ENCODE measurements at places on chromosomes 6 and 20.

- no peak for DNase-seq
These were observed 19.3 kb upstream of the OSTM1 start for GRCh38 chr6:108093781-108094300.

- DNase-seq, result no peak
These were observed 219.8 kb upstream of the MANEA start for GRCh38 chr6:95357380-95358020.

GRCh38 chr6:139131736-139132280 is 3.1 kb upstream of the HECA start:
- no peak for DNase-seq

- no peak for DNase-seq
These were observed 3.2 kb downstream of the GFOD1 start for GRCh38 chr6:13484138-13484708.

- no peak for DNase-seq
These were observed 59.8 kb downstream of the IGF2R start for GRCh38 chr6:160028487-160029275.

- no peak for DNase-seq
These were observed 142.4 kb downstream of the FNDC1 start for GRCh38 chr6:159311618-159312017.

DNA sequence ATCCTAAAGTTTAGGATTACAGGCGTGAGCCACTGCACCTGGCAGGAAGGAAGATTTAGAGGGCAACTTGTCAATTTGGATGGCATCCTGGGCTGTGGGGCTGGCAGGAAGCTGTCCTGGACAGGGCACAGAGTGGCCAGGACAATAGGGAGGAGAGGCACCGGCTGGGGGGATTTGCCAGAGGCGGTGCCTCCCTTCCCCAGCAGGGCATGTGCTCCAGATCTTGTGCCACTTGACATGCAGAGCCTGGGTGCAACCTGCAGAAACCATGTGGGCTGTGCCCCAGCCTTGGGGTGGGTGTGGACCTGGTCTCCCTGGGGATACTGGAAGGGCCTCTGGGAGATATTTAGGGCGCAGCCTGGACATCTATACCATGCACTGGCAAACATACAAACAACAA is 58.6 kb upstream of the EEF1A1 start:
- peak; percentile 55 for DNase-seq

GRCh38 chr6:162154930-162155329 is 572.6 kb downstream of the PRKN start:
- DNase-seq, result no peak

- DNase-seq, result no peak
These were observed 1.3 kb downstream of the KCNQ2 start for GRCh38 chr20:63471002-63471716.

- no peak for DNase-seq
These were observed 124.3 kb upstream of the TMEM170B start for GRCh38 chr6:11413117-11413687.

DNA sequence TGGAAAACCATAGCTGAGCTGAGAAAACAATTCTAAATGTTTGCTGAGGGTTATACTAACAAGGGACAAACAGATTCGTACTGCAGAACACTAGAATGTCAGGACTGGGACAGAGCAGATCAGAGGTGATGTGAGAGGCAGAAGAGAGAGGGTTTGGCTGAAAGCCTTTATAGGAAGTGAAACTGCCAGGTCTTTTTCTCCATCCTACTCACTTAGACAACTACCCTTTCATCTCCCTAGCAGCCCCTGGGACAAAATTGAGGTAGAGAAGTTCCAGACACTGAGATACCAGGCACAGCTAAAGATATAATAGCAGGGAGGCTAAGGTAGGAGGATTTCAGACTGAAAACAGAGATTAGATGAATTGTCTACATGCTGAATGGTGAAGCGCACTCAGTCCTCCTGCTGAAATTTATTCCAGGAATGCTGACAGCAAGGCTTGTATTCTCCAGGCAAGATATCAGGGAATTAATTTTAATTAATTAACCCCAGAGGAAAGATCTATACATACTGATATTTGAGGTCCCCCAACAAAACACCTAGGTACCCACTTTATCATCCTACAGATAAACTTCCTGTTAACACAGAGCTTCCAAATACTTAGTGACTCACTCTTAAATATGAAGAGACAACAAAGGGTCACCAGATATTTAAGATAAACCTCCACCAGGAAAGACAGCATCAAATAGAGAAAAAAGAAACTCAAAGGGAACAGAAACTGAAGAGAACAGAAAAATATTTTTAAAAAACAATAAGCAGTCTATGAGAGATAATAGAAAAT is 12.6 kb upstream of the EIF2S2 start:
- no peak for DNase-seq

DNA sequence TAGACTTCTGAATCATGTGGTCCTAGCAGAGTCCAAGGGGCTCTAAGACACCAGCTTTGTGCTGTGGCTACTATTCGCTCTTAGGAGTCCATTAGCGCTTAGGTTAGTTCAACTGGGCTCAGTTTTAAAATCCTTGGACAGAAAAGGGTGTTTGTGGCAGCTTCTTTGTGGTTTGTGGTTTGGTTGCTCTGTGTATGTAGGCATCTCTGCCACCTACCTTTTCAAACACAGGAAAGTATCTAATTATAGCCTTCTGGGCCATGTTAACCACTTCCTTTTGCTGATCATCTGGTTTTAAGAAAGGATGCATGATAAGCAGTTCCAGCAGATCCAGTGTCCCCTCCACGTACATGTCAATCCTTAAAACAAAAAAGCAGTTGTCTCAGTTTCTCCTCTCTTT is 10.8 kb downstream of the GSTA4 start:
- no peak for DNase-seq
